ENCODE measurements at places on chromosomes 7 and 10. TPM values are rescaled to one million over a fixed set of nuclear protein-coding genes. Genes with fewer than 3 reads are reported as not detected.

Gene AGBL3
- total RNA-seq, result 5.5 TPM

Gene LRRC4
- total RNA-seq, result 67.6 TPM

Gene CYP2C19
- total RNA-seq, result not detected

DNA sequence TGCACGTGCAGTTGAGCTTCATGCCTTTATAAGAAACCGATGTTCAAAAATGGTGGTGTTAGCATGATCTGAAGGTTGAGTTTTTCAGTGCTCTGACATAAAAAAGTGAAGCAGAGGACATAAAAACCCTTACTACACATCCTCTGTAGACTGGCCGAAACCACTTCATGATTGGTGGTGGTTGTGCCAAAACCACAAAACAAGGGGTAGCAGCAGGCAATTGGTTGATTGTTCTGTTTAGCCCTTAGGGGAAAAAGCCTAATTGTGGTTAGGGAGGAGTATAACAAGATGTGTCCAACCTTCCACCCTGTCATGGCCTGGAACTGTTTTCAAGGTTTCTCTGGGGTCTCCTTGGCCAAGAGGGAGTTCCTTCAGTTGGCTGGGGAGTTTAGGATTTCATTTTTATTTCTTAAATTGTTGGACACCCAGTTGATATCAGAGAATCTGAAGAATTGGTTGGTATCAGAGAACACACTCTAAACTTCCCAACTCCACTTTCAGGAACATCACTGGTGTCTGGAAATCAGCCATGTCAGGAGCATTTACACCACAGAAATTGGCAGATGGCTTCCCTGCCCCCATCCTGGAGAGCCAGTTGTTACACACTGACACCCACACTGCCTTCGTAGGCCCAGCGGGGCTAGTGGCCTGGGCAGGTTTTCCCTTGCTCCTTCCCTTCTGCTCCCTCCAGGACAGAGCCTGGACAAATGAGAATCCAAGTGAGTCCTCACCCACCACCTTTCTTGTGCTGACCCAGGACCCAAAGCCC lies 18.8 kb downstream of the MRPS24 start:
- H3K4me1 ChIP-seq, result no peaks in the 10 kb centered on the region
- no peaks in the 10 kb centered on the region for H3K36me3 ChIP-seq

GRCh38 chr7:47344171-47344955 lies 237.5 kb downstream of the TNS3 start:
- H3K4me3 ChIP-seq, result no peak overlapping the region
- H3K36me3 ChIP-seq, result no peaks in the 10 kb centered on the region
- H3K27me3 ChIP-seq, result no peaks in the 10 kb centered on the region
- H3K4me1 ChIP-seq, result peaks cover 19% of the 10 kb centered on the region
- DNase-seq, result no peak
- H3K27ac ChIP-seq, result peak overlapping the region; percentile 81

- no peak overlapping the region for H3K4me3 ChIP-seq
- H3K27ac ChIP-seq, result no peak overlapping the region
- no peak for DNase-seq
These were observed 175.0 kb downstream of the CYP26A1 start for GRCh38 chr10:93248583-93249227.

- no peaks in the 10 kb centered on the region for H3K36me3 ChIP-seq
- no peak overlapping the region for H3K4me3 ChIP-seq
- H3K27ac ChIP-seq, result no peak overlapping the region
- no peaks in the 10 kb centered on the region for H3K4me1 ChIP-seq
These were observed 329.5 kb upstream of the MEOX2 start for GRCh38 chr7:16015981-16016380.

GRCh38 chr10:73979141-73979808 lies 18.6 kb upstream of the VCL start:
- no peak overlapping the region for H3K27ac ChIP-seq
- H3K36me3 ChIP-seq, result no peaks in the 10 kb centered on the region
- peaks cover 12% of the 10 kb centered on the region for H3K4me1 ChIP-seq
- no peaks in the 10 kb centered on the region for H3K27me3 ChIP-seq
- H3K4me3 ChIP-seq, result no peak overlapping the region
- DNase-seq, result no peak
